ENCODE measurements at places on chromosomes 16 and 17.
A peak's percentile ranks its signal among the peaks of the same experiment; 100 is the strongest.

DNA sequence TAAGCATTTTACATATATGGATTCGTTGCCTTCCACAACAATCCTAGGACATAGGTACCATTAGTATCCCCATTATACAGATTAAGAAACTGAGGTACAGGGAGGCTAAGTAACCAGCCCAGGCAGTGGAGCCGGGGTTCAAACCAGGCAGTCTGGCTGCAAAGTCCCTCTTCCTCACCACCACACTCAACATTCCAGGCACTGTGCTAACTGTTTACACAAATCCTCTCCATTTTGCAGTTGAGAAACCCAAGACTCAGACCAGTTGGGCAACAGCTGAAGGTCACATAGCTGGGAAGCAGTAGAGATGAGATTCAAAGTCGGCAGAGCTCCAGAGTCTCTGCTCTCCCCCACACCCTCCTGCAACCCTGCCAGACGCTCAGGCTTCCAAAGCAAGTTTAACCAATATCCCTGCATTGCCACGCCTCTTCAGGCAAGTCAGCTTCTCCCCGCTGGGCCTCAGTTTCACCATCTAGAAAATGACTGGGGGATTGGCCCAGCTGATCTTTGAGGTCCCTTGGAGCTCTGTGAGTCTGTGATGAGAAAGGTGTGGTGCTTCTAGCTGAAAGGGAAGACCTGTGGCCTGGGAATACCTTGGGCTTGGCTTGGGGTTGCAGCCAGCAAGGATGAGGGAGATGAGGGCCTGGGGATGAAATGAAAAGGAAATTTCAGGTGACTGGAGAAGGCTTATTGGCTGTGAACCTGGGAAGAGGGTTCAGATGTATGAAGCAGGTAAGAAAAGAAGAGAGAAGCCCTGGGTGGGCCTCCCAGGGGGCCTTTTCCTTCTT lies 14.0 kb downstream of the CCR7 start:
- peak; percentile 80 for DNase-seq

GRCh38 chr16:89051521-89052166 lies 42.0 kb upstream of the ACSF3 start:
- DNase-seq = no peak

DNA sequence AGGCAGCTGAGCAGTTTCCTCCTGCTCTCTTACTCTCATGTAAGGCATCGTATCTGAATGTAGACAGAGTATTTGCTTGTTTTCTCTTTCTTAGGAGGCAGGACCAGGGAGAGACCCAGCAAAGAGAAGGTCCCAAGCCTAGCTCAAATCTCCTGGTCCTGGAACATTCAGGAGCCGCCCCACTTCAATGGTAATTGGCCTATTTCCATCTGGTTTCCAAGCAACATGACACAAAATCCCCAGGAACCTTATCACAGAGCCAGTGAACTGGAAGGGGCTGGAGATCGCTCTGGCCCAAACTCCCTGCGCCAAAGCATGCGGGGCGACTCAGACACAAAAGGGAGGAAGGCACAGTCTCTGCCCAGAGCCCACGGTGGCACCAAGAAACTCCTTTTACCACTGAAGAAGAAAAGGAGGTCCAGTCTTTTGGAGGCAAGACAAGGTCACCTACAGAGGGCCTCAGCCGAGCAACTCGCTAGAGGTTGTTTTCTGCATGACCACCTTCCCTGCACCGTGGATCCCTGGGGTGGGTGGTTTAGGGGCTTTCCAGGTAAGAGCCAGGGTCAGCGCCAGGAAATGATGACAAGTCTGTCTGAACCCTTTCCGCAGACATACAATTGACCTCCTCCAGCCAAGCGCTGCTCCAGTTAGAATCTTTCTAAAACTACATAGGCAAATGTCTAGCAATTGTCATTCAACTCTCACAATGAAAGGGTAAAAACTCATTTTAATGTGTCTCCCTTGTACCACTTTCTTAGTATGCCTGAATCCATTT lies 394.7 kb downstream of the SOX9 start:
- peak; percentile 74 for DNase-seq

GRCh38 chr17:6669479-6670212 lies 18.1 kb downstream of the C17orf100 start:
- no peak for DNase-seq

DNA sequence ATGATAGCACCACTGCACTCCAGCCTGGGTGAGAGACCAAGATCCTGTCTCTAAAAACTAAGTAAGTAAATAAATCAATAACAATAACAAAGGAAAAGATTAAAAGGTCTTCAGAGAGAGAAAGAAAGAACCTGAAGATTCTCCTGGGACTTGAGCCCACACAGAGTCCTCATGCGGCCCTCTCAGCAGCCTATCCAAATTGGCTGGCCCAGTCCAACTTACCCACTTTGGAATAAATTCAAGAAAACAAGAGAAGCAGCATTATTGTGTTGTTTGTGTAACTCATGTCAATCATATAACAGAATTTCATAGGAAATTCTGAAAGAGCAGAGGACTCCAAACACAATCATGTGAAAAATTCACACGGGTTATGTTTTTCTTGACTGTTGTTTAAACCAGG lies 3.8 kb downstream of the SLX4 start:
- no peak for DNase-seq

DNA sequence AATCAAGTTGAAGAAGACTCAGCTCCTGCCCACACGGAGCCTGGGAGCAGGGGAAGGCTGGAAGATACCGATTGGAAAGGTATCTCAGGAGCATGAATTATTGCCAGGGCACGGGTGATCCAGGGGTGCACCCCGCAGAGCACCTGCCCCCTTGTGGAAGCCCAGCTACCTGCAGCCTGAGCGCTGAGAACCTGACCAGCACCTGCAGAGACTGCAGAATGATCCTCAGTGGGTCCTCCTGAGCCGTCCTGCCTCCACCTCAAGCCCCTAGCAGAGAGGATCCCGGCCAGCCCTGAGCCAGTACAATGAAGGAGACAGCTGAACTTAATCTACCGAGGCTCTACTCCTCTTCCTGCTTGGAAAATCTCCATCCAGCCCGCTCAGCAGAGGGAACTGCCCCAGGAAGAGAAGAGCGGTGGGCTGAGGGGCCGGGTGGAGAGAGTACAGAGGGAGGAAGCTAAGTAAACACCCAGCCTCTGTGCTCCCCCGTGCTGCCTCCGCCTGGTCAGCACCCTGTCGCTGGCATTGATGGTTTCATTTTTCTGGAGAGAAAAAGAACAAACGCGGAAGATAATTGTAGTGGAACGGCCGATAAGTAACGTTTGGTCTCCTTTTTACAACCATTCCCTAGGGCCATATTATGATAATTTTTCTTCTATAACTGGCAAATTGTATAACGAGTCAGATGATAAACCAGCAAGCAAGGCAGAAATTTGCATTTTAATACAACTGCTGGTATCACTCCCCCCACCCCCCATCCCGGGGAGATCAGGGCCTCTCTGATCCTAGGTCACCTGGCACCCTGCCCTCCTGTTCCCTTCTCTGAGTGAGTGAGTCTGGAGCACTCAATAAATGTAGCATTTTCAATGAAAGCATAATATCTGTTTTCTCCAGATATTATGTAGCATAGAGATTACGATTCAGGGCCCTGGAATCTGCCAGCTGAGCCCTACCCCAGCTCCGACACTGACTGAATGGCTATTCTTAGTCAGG lies 204.5 kb upstream of the RPL38 start:
- DNase-seq = peak; percentile 2
